ENCODE measurements at places on chromosomes 1 and 21.
A peak's percentile ranks its signal among the peaks of the same experiment; 100 is the strongest.

DNA sequence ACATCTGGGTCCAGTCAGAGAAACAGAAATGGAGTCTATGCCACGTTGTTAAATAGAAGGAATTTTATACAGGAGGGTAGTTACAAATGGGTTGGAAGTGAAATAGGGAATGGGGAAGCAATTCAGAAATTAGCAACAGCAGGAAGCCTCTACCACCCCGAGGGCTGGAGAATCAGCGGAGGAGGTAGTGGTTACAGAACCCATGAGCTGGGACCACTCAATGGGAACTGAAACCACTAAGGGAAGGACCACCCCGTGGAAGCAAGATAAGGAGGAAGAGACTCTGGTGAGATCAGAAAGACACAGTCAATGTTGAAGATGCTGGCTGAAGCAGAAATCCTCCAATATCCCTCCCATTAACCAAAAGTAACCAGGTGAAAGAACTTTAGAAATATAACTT lies 15.5 kb upstream of the MAST2 start:
- no peak for DNase-seq

GRCh38 chr1:161258439-161259344 lies at the start of gene PCP4L1:
Gene PCP4L1 (plus strand): TSS chr1:161258745. CDS start chr1:161258975, 230 bp downstream.
- DNase-seq = peak; percentile 73

GRCh38 chr1:64065571-64065970 lies 137.9 kb upstream of the UBE2U start:
- no peak for DNase-seq

- no peak for DNase-seq
These were observed 17.4 kb upstream of the DPYD start for GRCh38 chr1:97938285-97938642.

GRCh38 chr1:216617081-216617875 lies 106.0 kb downstream of the ESRRG start:
- no peak for DNase-seq

- no peak for DNase-seq
These were observed 103.4 kb upstream of the KCNE2 start for GRCh38 chr21:34260277-34261008.

DNA sequence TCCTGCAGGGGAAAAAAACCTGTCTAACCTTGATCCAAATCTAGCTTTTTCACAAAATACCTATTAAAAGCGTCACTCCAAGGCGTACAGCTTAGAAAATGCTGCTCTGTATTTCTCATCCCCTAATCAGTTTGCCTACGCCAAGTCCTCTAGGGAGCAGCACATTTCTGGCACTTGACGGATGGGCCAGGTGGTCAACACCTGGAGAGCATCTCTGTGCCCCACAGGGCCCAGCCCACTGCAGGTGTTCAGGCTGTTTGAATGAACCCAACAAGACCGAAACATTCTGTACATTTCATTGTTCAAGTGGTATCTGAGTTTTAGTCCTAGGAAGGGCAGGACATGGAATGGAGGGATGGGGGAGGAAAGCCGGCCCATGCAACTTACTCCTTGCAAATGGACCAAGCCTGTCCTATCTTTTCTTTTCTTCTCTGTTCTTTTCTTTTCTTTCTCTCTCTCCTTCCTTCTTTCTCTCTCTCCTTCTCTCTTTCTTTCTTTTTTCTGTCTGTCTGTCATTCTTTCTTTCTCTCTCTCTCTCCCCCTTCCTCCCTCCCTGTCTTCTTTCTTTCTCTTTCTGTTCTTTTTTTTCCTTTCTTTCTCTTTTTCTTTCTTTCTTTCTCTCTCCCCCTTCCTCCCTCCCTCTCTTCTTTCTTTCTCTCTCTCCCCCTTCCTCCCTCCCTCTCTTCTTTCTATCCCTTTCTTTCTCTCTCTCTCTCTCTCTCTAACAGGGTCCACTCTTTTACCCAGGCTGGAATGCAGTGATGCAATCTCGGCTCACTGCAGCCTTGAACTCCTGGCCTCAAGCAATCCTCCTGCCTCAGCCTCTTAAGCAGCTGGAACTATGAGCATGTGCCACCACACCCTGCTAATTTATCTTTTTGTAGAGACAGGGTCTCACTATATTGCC lies 29.1 kb downstream of the IGFN1 start:
- DNase-seq = no peak
